ENCODE measurements at places on chromosomes 11 and 22.

DNA sequence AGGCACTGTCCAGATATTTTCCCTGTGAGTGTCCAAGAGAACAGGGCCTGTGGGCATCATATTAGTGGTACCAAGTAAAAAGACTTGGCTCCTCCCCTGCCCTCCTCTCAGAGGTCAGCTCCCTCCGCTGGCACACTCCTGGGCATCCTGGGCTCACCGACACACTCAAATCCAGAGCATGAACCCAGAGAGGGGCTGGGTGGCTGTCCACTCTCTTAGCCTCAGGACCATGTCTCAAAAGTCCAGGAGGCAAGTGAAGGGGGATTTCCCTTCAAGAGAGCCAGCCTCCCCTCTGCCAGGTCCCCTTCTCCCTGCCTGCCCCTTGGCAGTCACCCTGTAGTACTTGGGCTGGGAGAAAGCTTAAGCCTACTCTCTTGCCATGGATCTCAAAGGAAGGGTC lies 10.3 kb downstream of the BCL9L start:
- no peak for DNase-seq

- DNase-seq, result no peak
These were observed 621.5 kb upstream of the B3GAT1 start for GRCh38 chr11:135033540-135033939.

GRCh38 chr11:64156235-64157011 lies 9.5 kb downstream of the MACROD1 start:
- DNase-seq, result no peak

GRCh38 chr22:27919942-27920755 lies 1.1 kb upstream of the PITPNB start:
- DNase-seq, result no peak

- no peak for DNase-seq
These were observed 213.5 kb downstream of the CTTN start for GRCh38 chr11:70611821-70612220.

DNA sequence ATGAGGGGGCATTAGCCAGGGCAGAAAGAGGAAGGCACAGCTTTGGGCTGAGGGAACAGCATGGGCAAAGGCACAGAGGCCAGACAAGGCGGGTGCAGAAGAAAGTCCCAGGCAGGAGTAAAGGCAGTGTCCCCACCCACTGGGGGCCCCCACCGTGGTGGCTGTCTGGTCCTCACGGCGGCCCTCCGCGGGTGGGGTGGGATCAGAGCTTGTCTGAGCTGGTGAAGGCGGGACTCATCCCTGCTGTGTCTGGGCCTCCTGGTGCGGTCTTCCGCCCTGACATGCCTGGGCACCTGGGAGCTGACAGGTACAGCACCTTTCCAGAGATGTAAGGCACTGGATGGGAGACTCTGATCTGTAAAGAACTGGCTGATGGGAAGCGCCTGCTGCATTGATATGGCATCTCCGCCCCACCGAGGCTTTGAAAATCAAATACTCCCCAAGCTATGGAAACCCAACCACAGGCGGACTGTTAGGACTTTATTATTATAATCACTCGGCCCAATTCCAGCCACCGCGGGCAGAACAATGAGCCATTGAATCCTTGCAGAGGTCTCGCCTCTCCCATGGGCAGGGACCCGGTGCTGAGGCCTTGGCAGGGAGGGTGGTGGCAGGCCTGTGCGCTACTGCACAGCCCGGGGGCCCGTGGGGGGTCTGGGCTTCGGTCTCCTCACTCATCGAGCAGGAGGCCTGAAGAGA lies 14.2 kb upstream of the GNB1L start:
- DNase-seq, result no peak

GRCh38 chr11:9146477-9146876 lies 55.1 kb upstream of the SCUBE2 start:
- no peak for DNase-seq

DNA sequence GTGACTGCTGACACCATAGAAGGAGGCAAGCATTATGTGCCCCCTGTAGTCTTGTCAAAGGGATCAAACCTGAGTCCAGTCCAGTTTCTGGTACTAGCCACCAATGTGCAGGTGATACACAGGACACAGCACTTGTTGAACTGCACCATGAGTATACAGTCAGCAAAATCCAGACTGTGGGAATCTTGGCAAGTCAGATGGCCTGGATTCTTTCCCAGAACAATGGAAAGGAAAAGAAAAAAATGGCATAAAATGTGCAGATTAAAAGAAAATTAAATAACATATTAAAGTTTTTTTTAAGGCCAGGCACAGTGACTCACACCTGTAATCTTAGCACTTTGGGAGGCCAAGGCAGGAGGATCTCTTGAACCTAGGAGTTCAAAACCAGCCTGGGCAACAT lies 16.8 kb downstream of the CRY2 start:
- no peak for DNase-seq

GRCh38 chr11:65643971-65644370 lies 6.1 kb downstream of the SIPA1 start:
- no peak for DNase-seq

- DNase-seq, result no peak
These were observed 9.2 kb downstream of the POU2AF3 start for GRCh38 chr11:111307472-111308108.

GRCh38 chr22:46042786-46043185 lies 65.8 kb upstream of the WNT7B start:
- no peak for DNase-seq

- DNase-seq, result no peak
These were observed 35.3 kb upstream of the EP300 start for GRCh38 chr22:41057076-41057475.

GRCh38 chr11:65718964-65719492 lies 1.6 kb downstream of the RNASEH2C start:
- no peak for DNase-seq

GRCh38 chr11:2203440-2204259 lies 32.0 kb upstream of the TH start:
- no peak for DNase-seq

- DNase-seq, result no peak
These were observed 53.2 kb downstream of the CHRDL2 start for GRCh38 chr11:74678041-74678440.

DNA sequence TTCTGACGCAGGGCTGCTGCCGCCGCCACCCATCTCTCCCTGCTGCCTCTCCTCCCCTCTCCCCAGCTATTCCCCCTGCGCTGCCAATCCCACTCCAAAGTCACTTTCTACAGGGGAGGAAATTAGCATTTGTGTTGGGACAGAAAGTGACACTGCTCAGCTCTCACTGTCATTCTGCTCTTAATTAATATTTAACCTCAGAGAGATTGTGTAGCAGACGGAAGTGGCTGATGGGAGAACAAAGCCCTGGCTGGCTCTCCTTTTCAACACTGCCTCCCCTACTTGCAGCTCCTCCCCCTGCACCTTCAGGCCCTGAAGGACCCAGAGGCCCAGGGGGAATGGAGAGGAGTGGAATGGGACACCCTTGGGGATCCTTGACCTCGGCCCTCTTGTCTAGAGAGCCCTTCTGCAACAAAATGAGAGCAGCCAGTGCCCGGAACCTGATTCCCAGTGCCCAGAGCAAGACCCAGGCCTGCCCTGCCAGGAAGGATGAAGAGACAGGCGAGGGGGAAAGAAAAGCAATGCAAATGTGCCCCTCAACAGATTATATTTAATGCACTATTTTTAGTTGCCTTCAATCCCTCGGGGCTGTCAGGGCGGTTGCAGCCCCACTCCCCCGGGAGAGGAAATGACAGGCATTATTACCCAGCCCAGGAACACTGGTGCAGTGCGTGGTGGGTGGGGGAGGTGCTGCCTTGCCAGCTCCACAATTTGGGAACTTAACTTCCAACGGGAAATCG lies 14.6 kb upstream of the NRGN start:
- no peak for DNase-seq

GRCh38 chr11:41065432-41065831 lies 394.0 kb downstream of the LRRC4C start:
- no peak for DNase-seq

DNA sequence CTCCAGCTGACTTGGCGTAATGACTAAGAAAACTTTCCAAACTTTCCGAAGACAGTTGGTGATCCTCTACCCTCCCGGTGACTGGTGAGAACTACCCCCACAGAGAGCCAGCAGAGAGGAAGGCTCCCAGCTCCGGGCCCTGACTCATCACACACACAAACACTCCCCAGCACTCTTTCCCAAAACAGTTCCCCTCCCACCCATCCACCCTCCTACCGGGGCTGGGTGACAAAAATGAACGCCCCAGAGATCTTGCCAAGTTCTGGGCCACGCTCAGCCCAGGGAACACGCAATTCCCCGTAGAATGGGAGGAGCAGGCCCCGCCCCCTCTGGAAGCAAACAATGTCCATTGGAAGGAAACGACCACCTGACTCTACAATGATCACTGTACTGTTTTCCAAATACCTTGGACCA lies 21.3 kb upstream of the JAM3 start:
- DNase-seq, result no peak

GRCh38 chr11:17500673-17501072 lies 24.0 kb upstream of the ABCC8 start:
- DNase-seq, result no peak

GRCh38 chr11:78227921-78228320 lies 39.2 kb downstream of the USP35 start:
- DNase-seq, result no peak

GRCh38 chr11:117428186-117428855 lies 100.7 kb downstream of the CEP164 start:
- DNase-seq, result no peak

DNA sequence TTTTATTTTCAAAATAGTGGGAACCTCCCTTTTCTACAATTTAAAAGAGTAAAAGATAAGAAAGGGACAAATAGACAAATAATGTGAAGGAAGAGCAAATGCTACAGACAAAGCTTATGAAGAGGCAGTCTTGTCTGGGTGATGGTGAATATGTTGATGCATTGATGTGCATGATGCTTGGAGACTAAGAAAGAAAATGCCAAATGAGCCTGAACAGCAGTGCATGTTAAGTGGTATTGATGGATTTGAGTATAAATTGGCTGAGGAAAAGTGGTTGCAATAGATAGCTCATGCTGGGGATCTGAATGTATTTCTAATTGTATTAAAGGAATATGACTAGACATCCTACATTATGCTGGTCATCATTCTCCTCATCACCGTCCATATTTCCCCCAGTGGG lies 268.6 kb upstream of the ANO5 start:
- DNase-seq, result no peak

DNA sequence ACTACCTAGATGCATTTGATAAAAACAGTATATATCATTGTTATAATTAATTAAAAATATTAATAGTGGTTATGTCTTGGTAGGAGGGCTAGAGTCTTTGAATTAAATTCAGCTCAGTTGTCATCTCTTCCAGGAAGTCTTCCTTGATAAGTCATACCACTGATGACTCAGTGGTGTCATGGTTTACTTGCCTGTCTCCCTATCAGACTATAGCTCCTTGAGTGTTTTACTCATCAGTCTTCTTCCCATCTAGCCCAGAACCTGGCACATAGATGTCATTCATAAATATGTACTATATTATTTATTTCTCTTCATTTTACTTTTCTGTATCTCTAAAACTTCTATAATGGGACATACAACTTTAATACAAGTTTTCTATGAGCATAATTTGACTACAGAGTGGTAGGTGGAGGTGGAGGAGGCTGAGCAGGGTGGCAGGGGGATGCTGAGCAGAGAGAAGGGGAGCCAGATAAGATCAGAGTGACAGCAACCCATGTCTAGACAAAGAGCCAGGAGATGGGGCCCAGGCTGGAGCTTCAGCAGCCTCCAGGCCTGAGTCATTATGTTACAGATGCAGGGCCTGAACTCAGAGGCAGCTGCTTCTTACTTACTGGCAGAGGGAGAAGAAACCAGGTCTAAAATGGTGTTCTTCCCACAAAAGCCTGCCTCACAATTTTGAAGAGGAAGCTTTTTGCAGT lies 82.3 kb upstream of the PHOX2A start:
- DNase-seq, result no peak

DNA sequence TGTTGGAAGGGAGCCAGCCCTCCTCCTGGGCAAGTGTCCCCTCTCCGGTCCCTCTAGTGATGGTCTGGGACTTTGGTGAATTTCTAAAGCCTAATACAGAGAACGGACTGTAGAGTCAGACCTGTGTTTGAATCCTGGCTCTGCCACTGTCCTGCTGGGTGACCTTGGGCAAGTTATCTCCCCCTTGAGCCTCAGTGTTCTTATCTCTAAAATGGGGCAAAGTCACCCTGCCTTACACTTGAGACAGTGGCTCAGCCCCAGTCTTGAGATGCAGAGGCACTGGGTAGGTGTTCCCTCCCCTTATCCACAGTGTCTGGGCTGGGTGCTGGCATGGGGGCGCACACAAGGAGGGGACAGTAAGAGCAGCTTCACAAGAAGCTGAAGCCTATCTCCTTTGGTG lies 20.9 kb downstream of the DGAT2 start:
- no peak for DNase-seq

All from stimulated activated CD4-positive, alpha-beta T cell treated with anti-CD3 and anti-CD28 coated beads, TNF-alpha, amount 100 ng/mL, for 1 hour (primary cell).